ENCODE measurements at places on chromosomes 11 and 22. TPM values are rescaled to one million over a fixed set of nuclear protein-coding genes. Genes with fewer than 3 reads are reported as not detected.

CREBZF gene
- 11.5 TPM for polyA plus RNA-seq

POLA2 gene
- polyA plus RNA-seq: 4.3 TPM

DNA sequence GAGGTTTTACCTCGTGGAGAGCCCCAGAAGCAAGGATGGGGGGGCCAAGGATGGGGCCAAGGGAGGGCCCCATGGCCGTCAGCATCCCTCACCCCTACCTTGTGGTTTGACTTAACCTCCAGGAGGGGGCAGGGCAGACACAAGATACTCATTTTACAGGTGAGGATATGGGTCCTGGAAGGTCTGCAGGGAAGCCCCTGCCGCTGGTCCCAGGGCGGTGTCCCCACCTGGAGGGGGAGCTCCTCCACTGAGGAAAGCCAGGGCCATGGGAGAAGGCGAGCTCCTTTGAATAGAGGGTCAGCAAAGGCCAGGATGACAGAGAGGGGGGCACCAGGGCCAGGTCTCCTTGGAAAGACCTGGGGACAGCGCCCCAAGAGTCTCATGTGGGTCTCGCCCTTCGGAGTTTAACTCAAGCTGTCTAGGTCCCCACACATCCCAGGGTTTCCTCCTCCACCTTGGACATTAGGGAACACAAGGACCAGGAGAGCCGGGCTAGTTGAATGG is 5.9 kb upstream of the ADORA2A start:
- DNase-seq: no peak

- DNase-seq: no peak
Measured at GRCh38 chr11:65611758-65612603, 2.0 kb downstream of the MAP3K11 start.

DNA sequence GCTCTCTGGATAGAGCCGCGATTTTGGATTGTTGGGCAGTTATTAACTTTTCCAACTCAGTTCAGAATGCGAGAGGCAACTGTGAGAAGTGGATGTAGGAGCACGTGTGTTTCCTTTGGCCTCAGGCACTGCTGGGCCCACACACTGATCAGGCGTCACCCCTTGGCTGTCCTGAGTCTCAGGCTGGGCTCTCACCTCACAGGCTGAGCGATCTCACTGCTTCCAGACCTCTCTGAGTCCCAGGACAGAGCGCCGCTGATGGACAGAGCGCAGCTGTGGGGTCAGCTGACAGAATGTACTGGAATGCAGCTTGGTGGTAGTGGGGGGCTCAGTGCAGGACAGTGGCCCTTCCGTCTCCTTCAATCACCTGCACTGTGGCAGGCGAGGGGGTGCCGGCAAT is 516.2 kb downstream of the TBC1D22A start:
- no peak for DNase-seq

GRCh38 chr11:47285969-47286770 is 16.2 kb downstream of the MADD start:
- DNase-seq: no peak

IFITM5 gene
- not detected for polyA plus RNA-seq

All from heart left ventricle (tissue), 16 donors.